ENCODE measurements at places on chromosomes 6 and 20.

- peak; percentile 21 for DNase-seq
Measured at GRCh38 chr6:150380256-150380655, 11.4 kb downstream of the IYD start.

DNA sequence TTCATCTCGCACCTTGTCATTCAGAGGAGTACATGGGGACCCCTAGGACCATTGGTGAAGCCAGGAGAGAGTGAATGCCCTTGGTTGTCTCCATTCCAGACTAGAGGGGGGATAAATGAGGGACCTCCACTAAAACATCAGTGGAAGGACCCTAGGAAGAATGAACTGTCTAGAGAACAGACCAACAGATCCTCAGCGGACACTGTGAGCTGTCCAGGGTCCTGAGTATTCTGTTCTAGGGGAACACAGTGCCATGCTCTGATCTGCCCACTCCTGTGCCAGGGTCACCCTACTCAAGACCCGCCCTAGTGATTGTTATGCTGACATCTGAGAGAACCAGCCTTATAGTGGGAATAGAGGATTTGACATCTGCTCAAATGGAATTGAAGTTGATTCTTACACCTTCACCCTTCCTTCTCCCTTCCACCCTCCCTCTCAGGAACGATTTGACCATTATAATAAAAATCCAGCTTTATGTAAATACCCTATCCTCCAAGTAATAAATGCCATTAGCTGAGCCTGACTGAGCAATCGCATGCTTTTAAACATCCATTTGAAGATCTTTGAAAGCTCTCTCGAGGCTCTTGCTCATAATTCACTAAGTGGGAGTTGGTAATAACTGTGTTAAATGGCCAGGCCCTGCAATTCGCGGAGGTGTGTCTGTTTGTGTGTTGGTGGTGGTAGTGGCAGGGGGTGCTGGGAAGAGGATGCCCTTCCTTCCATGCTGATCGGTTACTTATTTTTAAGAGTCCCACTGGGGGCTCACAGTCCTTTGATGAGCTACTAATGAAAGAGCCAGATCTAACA is 43.6 kb upstream of the SLC32A1 start:
- no peak for DNase-seq

- no peak for DNase-seq
Measured at GRCh38 chr6:14434916-14435690, 317.5 kb downstream of the CD83 start.

GRCh38 chr20:48901326-48901725 is 20.2 kb upstream of the ARFGEF2 start:
- no peak for DNase-seq

- no peak for DNase-seq
Measured at GRCh38 chr6:164690241-164690640, 619.2 kb downstream of the C6orf118 start.

- DNase-seq = peak; percentile 20
Measured at GRCh38 chr6:32796848-32797776, 19.7 kb downstream of the HLA-DOB start.

GRCh38 chr6:27031302-27031701 is 216.2 kb upstream of the PRSS16 start:
- DNase-seq = no peak

DNA sequence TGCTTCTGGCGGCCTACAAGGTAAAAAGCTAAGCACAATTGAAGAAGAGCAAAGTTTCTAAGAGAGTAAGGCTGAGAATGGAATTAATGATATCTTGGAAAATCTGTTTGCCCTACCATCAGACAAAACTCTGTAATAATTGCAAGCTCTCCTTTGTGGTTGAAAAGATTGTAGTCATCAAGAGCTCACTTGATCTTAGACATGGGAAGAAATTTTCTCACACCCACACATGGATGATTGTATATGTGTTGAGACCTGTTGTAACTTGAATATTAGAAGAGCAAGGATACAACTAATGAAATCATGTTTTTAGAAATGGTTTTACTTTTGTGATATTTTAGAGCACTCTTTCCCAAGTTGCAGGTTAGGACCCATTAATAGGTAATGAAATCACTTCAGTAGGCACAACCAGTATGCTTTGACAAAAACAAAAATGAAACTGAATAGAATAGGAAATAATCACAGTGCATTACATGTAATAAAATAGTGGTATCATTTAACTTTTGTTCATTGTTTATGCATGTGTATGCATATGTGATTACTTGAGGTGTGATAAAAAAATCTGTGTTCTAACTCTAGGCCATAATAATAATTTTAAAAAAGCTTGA is 14.0 kb downstream of the DCBLD1 start:
- DNase-seq = no peak

DNA sequence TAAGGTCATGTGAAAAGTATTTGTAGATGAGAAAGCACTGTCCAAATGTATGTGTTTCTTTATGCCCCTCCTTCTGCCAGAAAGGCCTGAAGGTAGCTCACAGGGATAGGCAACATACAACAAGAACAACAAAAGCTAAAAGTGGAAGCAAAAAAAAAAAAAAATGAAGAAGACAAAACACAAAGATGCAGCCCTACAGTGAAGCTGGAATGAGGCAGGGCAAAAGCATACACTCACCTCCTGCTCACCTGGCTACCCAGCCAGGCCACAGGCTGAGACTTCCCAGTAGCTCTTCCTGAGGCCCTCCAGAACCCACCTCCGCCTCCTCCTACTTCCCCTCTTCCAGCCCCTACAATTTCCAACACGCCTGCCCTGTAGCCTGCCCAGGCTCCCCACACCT is 2.4 kb downstream of the UNC5CL start:
- no peak for DNase-seq

- DNase-seq = no peak
Measured at GRCh38 chr20:40808936-40809335, 119.9 kb upstream of the MAFB start.

GRCh38 chr6:111105578-111105977 is 18.3 kb downstream of the SLC16A10 start:
- no peak for DNase-seq

DNA sequence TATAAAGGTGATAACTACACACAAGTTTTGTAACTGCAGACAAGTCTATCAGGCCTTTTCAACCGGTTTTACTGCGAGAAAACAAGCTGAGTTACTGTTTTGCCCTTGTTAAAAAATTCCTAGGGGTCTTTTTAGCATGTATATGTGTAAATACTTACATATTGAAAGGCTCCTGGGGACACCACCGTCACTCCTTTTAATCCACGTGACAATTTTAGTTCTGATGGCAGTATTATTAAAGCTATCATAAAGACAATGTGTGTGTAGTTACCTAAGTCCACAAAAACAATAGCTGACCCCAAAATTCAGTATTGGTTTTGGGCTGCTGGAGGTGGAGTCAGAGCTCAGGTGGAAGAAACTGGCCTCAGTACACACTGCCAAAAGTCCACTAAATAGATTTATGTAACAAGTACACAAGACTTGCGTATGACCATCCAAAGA is 41.3 kb upstream of the HFE start:
- DNase-seq = no peak

DNA sequence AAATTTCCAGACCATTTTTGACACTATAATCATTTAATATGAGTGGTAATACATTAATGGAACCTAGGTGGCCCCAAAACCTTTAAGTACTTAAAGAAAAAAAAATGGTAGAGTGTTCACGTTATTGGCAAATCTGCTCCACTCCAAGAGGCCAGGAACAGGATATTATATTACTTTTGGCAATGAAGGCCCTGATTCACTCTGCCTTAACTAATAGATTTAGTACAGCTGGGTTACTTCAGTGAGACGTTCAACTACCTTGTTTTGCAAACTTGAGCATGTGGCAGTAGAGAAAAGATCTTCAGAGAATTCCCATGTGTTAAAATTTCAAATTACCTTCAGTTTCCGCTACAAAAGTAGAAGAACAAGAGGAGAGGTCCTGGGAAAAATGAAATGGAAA is 12.8 kb downstream of the ADNP start:
- no peak for DNase-seq

DNA sequence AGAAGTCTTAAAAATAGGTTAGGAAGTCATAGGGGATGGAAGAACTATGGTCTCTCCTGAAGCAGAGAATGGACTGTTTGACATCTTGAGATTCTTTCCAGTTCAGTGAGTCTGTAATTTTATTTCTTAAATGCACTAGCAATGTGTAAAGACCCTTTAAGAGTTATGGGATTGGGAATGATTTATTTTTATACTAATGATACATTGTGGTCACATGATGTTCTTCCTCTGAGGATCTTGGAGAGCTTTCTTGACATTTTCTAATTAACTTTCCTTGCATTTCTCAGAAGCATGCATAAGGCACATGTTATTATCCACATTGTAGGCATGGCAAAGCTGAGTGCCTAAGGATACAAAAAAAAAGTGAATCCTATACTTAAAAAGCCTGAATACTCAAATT is 507.6 kb upstream of the NRSN1 start:
- DNase-seq = no peak

- no peak for DNase-seq
Measured at GRCh38 chr20:6418732-6419131, 295.9 kb upstream of the FERMT1 start.

DNA sequence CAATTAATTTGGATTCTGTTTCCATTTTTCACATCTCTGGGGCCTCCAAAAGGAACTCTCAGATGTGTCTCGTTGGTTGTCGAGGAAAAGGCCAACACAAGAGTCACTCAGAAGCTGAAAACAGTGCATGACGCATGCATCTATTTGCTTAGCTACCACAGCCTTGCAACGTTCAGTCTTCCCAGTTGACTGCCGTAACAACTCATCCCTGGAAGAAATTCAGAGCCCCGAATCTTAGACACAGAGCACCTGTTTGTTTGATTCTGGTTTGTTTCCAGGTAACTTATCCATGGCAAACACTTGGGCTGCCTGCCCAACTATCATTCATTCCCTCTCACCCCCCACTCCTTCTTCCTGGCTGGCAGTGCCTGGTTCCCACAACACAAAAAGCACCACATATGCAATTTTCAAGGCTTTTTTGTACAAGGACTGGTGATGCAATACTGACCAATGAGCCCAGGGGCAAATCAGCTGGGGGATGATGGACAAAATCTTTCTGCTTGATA is 60.5 kb downstream of the ZMYND8 start:
- no peak for DNase-seq
